Activated naive CD8-positive, alpha-beta T cell treated with anti-CD3 and anti-CD28 coated beads, Interleukin-2, amount 10 ng/mL, durations not matched to agents 7 days and 5 days (primary cell): ENCODE measurements at places on chromosomes 3 and 15.
A peak's percentile ranks its signal among the peaks of the same experiment; 100 is the strongest.

DNA sequence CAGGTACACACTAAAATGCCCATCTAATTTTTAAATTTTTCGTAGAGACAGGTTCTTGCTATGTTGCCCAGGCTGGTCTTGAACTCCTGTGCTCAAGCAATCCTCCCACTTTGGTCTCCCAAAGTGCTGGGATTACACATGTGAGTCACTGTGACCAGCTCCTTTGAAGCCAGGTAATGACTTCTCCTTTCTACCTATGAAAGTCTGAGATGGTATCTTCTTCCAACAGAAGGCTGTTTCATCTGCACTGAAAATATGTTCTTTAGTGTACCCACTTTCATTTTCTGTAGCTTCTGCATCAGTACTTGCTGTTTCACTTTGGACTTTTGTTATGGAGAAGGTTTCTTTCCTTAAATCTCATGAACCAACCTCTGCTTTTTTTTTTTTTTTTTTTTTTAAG, 8.8 kb downstream of the OIP5 start:
- peak overlapping the region; percentile 58 for H3K27ac ChIP-seq
- peaks cover 37% of the 10 kb centered on the region for H3K36me3 ChIP-seq
- H3K4me1 ChIP-seq: peaks cover 7% of the 10 kb centered on the region
- no peak overlapping the region for H3K4me3 ChIP-seq
- H3K27me3 ChIP-seq: no peaks in the 10 kb centered on the region

- no peak for DNase-seq
- H3K36me3 ChIP-seq: no peaks in the 10 kb centered on the region
- H3K4me3 ChIP-seq: no peak overlapping the region
- no peak overlapping the region for H3K27ac ChIP-seq
- H3K27me3 ChIP-seq: peaks cover 5% of the 10 kb centered on the region
These were observed 94.4 kb downstream of the SLCO3A1 start for GRCh38 chr15:91947683-91948608.

DNA sequence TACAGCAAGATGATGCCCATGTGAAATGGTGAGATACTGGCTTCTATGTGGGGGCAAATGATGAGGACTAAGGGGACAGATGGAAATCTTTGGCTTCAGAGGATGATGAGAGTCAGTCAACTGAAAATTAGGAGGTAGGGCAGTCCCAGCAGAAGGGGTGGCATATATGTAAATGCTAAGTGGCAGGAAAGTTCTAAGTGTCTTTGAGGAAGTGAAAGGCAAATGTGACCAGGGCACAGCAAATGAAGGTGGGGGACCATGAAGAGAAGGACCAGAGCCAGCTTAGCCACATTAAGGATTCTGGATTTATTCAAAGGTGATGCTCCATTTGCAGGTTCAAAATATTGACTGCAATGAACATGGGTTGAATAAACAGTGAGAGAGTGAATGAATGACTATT, 29.2 kb upstream of the LIMD1 start:
- H3K4me1 ChIP-seq: peaks cover 25% of the 10 kb centered on the region
- no peak overlapping the region for H3K27ac ChIP-seq
- no peak for DNase-seq
- H3K27me3 ChIP-seq: no peaks in the 10 kb centered on the region
- peaks cover 11% of the 10 kb centered on the region for H3K36me3 ChIP-seq

- H3K27ac ChIP-seq: peak overlapping the region; percentile 34
- peaks cover 2% of the 10 kb centered on the region for H3K27me3 ChIP-seq
- H3K36me3 ChIP-seq: no peaks in the 10 kb centered on the region
- peaks cover 5% of the 10 kb centered on the region for H3K4me1 ChIP-seq
- no peak for DNase-seq
- no peak overlapping the region for H3K4me3 ChIP-seq
These were observed 36.5 kb upstream of the IGF1R start for GRCh38 chr15:98611808-98612207.

DNA sequence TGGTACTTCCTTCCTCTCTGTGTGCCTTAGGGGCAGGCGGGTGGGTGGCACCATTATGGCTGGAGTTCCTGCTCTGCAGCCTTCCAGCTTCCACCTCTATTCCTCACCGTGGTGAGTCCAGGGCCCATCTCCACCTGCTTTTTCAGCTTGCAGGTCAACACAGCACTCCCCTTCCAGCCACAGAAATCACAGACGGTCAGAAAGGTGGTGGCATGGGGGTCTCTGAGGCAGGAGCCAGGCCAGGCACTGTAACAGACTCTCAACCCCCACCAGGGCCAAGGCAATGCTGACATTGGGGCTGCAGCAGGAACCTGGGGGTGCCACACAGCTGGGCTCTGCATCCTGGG, 16.6 kb downstream of the KLF15 start:
- peak; percentile 7 for DNase-seq
- H3K27ac ChIP-seq: no peak overlapping the region
- H3K27me3 ChIP-seq: no peaks in the 10 kb centered on the region

DNA sequence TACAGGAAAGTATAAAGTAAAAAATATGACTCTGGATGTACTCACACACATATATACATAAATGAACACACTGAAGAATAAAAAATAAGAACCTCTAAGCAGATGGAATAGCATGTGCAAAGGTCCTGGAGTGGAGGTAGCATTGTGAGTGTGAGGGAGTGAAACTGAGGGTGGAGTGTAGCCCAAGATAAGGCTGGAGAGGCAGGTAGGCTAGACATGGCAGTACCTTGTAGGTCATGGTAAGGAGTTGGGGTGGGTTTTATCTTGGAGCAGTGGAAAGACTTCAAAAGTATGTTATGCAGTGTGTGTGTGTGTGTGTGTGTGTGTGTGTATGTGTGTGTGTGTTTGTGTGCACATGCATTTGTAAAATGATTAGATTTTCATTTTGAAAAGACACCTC, 49.5 kb downstream of the TLNRD1 start:
- peaks cover 2% of the 10 kb centered on the region for H3K4me1 ChIP-seq
- no peak overlapping the region for H3K4me3 ChIP-seq
- no peak for DNase-seq
- H3K27me3 ChIP-seq: peaks cover 6% of the 10 kb centered on the region
- no peak overlapping the region for H3K27ac ChIP-seq
- no peaks in the 10 kb centered on the region for H3K36me3 ChIP-seq

DNA sequence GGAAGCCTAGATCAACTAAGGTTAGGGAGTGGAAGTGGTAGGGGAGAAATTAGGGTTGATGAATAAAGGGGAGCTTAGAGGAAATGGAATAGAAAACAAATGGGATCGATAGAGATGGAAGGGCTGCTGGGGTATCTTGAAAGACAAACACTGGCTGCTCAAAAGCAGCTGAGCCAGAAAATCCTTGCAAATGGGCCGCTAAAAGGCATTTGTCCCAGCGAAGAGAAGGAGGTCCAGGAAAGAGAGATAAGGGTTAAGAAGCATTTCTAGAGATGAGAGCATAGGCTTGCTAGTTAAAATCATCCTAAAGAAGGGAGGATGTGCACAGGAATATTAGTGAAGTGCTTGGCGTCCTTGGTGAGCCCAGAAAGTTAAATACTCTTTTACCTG, 258.0 kb upstream of the CBLB start:
- no peak overlapping the region for H3K27ac ChIP-seq
- H3K27me3 ChIP-seq: no peaks in the 10 kb centered on the region
- H3K36me3 ChIP-seq: peaks cover 5% of the 10 kb centered on the region
- H3K4me1 ChIP-seq: peaks cover 9% of the 10 kb centered on the region
- H3K4me3 ChIP-seq: no peak overlapping the region

GRCh38 chr3:22861426-22861825, 341.7 kb upstream of the UBE2E2 start:
- no peaks in the 10 kb centered on the region for H3K4me1 ChIP-seq
- no peaks in the 10 kb centered on the region for H3K36me3 ChIP-seq
- no peak overlapping the region for H3K27ac ChIP-seq
- no peak for DNase-seq

GRCh38 chr3:140341817-140342403, 336.0 kb upstream of the TRIM42 start:
- no peak overlapping the region for H3K4me3 ChIP-seq
- no peak for DNase-seq
- no peak overlapping the region for H3K27ac ChIP-seq
- H3K36me3 ChIP-seq: no peaks in the 10 kb centered on the region
- no peaks in the 10 kb centered on the region for H3K27me3 ChIP-seq

DNA sequence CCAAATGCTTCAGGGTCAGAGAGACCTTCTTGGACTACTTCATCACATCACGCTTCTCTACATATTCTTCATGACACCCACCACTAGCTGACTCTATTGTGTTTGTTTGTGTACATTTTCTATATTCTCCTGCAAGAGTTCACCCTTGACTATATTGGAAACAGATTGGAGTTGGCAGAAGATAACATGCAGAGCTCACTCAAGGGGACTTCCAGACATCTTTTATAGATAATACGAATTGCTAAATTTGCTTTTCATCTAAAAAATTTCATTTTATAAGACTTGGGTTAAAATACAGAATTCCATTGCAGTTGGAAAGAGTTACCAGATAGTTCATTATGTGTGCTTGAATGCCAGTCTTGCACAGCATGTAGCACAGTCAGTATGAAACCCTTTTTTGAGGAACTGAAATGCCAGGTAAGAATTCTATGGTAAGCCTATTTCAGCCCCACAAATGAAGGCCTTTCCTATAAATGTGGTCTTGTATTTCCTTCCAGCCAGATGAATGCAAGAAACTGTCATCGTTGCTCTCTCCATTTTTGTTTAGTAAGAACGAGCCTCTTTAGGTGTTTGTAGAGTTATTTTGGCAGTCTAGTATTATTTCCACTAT, 177.6 kb downstream of the GHSR start:
- no peaks in the 10 kb centered on the region for H3K27me3 ChIP-seq
- H3K4me3 ChIP-seq: no peak overlapping the region
- no peak overlapping the region for H3K27ac ChIP-seq
- peaks cover 9% of the 10 kb centered on the region for H3K36me3 ChIP-seq

GRCh38 chr15:90790561-90790960, 73.4 kb downstream of the BLM start:
- no peak overlapping the region for H3K4me3 ChIP-seq
- H3K4me1 ChIP-seq: peaks cover 1% of the 10 kb centered on the region
- no peaks in the 10 kb centered on the region for H3K27me3 ChIP-seq

DNA sequence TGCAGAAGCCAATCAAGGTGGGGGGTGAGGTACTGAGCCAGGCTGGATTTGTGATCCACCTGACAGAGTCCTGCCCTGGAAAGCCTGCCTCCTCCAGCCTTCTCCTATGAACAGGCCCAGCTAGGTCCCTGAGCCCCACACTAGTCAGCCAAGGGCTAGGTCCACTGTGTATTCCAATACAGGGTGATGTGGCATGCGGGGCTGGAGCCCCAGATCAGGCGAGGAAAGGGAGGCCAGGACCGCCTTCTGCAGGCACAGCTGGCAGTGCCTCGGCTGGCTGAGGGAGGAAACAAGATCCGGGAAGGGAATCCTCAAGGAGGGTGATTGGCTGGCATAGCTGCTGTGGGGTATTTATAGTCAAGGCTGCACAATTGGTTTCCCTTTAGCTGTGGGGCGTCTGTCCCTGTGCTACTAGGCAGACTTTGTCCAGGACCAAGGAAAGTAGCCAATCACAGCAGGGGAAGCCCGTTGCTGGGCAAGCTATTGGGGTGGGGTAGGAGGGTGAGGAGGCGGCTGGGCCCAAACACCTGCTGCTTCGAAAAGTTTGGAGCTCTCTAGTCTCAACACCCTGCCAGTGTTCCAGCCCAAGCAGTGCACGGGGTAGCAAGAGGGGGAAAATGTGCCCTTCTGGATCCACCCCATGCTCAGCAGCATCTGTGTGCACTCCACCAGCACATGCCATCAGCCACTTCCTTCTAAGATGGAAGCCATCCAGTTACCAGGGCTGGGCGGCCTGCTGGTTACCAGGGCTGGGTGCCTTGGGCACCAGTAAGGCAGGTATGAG, 5.9 kb downstream of the KY start:
- no peak overlapping the region for H3K27ac ChIP-seq
- peaks cover 18% of the 10 kb centered on the region for H3K27me3 ChIP-seq
- no peak for DNase-seq
- peaks cover 5% of the 10 kb centered on the region for H3K4me1 ChIP-seq

DNA sequence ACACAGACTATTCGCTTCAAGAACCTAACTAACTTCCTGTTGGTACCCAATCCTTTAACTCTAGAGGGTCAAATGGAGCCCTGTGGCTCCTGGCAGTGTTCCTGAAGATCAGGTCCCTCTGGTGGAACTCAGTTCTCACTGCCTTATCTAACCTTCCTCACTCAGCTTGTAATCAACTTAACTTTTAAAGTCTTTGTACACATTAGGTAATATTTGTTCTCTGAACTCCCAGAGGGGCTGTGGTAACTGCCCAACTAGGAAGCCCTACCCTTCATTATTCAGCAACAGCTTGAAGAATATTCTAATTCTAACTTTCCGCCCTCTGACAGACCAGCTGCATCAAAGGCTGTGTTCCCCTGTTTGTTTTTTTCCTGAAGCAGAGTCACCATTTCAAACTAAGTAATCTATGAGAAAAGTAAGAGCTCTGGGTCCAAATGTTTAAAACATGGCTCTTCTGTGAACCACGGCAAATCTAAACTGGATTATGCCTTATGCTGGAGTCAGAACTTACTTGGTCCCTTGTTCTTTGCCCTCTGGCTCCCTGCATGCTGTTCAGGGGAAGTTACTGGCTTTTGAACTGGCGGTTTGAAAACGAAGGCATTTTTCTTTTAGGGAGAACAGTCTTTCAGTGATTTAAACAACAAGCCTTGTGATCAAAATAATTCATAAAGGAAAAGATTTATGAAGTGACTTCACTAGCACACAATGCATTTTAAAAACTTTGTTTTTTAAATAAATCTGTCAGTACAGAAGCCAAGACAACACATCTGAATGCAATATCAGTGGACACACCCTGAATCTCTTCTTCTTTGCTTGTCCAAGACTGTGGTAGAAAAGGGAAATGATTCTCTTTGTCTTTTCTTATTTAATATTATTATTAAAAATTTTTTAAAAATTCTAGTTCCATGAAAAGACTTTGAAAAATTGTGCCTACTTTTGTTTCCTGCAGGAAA, 365.6 kb downstream of the TIGIT start:
- DNase-seq: no peak
- no peak overlapping the region for H3K4me3 ChIP-seq
- no peaks in the 10 kb centered on the region for H3K27me3 ChIP-seq
- peaks cover 9% of the 10 kb centered on the region for H3K36me3 ChIP-seq
- H3K27ac ChIP-seq: no peak overlapping the region
- no peaks in the 10 kb centered on the region for H3K4me1 ChIP-seq

DNA sequence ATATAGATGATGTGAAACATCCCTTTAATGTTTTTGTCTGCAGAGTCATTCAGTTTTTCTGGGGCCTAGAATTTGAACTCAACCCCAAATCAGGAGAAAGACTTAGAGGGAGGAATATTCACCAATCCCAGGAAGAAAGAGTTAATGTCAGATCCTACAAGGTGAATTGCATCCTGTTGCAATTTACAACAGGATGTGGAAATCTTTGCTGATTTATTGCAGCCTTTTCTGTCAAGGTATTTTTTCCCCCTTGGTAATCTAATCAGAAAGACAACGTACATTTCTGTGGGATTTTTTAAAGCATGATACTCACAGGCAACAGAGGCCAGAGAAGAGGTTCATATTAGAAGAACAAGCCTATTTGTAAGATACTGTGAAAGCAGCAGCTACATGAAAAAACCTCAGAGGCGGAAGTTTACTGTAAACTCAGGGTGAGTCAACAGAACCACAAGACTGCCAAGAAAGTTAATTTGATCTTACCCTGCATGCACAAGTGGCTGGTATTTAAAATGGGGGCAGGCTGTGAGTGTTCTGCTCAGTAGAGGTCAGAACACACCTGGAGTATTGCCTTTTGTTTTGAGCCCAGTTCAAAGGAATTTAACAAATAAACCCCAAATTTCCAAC, 531.9 kb downstream of the AGBL1 start:
- peaks cover 3% of the 10 kb centered on the region for H3K36me3 ChIP-seq
- peak overlapping the region; percentile 35 for H3K27ac ChIP-seq
- H3K4me1 ChIP-seq: peaks cover 26% of the 10 kb centered on the region
- DNase-seq: no peak
- H3K4me3 ChIP-seq: peak overlapping the region; percentile 16

- DNase-seq: no peak
- no peak overlapping the region for H3K4me3 ChIP-seq
- no peaks in the 10 kb centered on the region for H3K27me3 ChIP-seq
- H3K27ac ChIP-seq: no peak overlapping the region
These were observed 25.3 kb downstream of the CMSS1 start for GRCh38 chr3:99842826-99843589.
